Activated CD4-positive, alpha-beta T cell treated with anti-CD3 and anti-CD28 coated beads, Interleukin-2, Interleukin-6, amounts not matched to agents 100 ng/mL and 50 ng/mL, durations not matched to agents 16 hours and 8 hours (primary cell): ENCODE measurements at places on chromosomes 4 and X.

DNA sequence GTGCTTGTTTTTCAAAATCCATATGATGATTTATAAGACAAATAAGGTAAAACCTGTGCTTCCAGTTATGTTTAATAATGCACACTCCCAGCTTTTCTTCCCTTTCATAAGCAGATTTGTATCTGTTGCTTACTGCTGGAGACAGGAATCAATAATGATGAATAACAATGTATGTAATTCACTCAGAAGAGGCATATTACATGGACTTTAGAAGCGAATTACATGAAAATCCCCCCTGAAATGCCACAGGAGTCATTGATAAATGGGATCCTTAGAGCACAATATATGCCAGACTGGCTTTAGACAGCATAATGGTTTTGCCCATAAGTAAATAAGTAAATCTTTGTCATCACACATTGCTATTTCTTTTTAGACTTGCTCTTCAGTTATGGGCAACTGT, 892.3 kb downstream of the CCSER1 start:
- DNase-seq: no peak

DNA sequence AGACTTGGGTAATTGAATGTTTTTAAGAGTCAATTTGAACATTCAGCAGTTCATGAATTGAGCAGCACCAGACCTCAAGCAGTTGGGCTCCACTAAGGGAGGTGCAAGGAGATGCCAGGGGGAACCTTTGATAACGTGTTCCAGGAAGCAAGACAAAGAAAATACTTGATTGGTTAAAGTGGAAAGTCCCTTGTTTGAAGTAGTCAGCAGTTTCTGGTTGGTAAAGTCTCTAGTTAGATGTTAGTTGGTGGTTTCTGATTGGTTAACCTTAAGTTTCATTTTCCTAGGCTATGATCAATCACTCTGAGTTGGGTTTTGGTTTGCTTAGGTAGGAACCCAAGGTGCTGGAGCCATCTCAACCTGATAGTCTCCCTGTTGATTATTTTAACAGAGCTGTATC, 4.0 kb downstream of the HERC6 start:
- DNase-seq: peak; percentile 82

GRCh38 chr4:181874602-181875001, 368.6 kb upstream of the TENM3 start:
- no peak for DNase-seq

DNA sequence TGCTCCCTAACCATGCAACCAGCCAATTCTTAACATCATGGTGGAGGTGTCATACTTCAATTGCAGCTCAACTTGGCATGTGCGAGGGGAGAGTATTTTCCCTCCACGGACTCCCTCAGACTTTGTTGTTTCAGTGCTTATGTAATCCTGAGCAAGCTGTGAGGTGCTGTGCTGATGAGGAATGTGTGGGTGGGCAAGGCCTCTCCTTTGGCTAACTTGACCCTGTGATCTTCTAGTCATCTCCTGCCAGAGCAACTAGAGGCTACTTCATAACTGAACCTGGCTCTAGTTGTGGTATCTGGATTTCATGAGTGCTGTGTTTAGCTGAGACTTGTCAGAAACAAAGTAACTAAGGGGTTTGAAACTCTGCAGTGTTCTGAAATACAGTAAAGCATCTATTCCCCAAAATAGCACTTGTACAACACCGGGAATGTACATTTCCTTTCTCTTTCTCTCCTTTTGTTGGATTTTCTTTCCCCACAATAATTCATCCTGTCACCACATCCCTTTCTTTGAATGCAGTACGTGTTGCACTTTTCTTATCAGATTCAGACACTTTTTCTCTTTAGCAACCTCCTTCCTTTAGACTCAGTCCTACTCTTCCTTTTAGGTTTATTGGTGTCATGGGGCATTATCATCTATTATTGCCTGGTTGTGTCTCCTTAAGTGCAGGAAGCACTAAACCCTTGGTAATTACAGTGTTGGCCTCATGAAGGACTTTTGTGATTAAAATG, 415.2 kb upstream of the NR3C2 start:
- DNase-seq: no peak

- DNase-seq: no peak
These were observed 370.7 kb downstream of the GRIA2 start for GRCh38 chr4:157591245-157591644.

DNA sequence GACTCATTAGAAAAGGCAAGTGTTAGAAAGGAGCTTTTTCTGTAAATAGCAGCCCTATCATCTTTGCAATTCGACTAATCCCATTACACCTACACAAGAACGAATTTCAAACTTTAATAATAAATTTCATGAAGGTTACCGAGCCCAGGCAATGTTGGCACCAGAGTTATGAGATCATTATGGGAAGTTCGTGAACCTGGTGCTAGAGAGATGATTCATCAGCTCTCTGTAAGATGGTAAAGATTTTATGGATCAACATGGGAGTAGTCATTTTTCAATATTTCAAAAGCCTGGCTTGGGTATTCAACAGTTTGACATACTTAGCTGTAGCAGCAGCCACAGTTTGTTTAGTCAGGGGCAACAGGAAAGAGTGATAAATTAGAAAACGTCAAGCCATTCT, 35.8 kb downstream of the AMELX start:
- no peak for DNase-seq

DNA sequence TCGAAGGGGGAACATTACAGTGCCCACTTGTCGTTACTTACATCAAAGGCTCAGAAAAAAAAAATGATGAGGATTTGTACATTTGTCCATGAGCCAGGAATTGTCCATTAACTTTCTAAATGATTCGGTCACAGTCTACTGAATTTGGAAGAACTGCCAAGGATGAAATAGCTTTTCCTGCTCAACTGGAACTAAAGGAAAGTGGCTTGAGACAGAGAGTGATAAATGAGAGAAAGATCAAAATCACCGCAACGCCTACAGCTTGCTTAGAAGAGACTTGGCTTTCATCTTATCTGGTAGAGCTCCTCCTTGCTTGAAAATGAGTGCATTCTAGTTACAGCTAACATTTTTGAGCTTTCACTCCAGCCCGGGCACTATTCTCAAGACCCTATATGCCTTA, 55.5 kb upstream of the ADGRG2 start:
- no peak for DNase-seq
